MV-4-11 (cell line): ENCODE measurements at places on chromosomes 12 and 14.

- DNase-seq: no peak
These were observed 319.1 kb downstream of the PPFIA2 start for GRCh38 chr12:81440001-81440400.

GRCh38 chr12:100365411-100365810 lies 8.5 kb downstream of the SLC17A8 start:
- DNase-seq: no peak

- no peak for DNase-seq
These were observed 58.3 kb upstream of the DYRK2 start for GRCh38 chr12:67590149-67590790.

DNA sequence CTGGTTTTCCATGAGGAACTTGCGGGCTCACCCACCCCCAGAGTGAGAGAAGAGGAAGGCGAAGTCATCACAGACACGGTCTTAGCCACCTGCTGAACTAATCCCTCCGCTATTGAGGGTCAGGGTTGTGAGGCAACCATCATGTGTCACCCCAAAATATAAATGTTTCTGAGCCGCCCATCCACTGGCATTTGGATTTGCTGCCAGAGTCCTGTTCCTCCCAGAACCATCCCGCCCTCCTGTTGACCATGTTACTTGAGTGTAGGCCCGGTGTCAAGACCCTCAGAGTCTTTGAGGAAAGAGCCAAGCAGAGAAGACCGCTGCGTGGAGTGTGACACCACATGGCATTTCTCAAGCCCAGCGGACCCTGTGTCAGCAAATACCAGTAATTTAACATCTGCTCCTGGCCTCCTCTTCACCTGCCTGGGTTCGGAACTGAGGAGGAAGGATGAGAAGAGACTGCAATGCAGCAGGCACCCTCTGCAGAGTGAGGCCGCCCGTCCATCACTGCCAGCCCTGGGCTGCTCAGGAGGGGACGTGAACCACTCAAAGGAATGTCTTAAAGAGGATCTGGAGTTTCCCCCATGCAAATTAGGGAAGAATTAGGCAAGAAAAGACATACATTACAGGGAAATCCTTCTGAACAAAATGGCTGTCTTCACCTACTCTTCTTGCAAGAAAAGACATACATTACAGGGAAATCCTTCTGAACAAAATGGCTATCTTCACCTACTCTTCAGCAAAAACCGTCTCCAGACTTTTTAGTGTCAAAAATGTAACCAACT lies 100.4 kb downstream of the FBXL14 start:
- DNase-seq: peak; percentile 8

GRCh38 chr12:62308201-62308600 lies 48.0 kb downstream of the USP15 start:
- DNase-seq: peak; percentile 20

GRCh38 chr14:51460011-51460410 lies 191.7 kb upstream of the FRMD6 start:
- DNase-seq: no peak

DNA sequence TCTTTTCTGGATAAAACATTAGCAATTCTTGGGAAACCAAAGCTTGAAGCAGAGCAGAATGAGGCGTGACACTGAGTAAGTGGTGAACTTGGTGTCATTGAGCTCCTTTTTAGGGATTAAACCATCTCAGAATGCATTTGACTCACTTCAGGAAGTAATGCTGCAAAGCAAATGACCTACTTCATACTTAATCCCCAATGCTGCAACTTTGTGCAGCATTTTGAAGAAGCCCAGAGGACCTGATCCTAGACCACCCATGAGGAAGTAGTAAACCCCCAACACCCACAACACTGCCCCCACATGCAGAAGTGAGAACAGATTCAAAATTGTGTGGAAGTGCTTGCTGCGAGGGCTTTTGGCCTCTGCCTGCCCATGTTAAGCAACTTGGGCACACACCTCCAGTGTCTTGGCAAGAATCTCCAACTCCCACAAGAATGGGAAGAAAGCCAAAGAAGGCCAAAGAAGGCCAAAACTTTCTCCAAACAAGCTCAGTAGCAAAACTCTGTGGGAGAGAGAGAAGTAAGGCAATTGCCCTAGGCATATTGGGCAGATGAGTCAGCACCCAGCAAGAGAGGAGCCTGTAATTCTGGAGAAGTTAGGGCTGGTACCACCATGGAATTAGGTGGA lies 69.2 kb upstream of the ETV6 start:
- peak; percentile 98 for DNase-seq

GRCh38 chr12:92619730-92620684 lies 82.8 kb upstream of the PLEKHG7 start:
- DNase-seq: peak; percentile 27

DNA sequence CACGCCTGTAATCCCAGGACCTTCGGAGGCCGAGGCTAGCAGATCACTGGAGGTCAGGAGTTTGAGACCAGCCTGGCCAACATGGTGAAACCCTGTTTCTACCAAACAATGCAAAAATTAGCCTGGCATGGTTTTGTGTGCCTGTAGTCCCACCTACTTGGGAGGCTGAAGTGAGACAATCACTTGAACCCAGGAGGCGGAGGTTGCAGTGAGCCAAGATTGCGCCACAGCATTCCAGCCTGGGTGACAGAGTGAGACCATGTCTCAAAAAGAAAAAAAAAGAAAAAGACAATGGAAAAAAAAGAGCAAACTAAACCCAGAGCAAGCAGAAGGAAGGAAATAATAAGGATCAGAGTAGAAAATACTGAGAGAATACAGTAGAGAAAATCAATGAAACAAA lies 5.4 kb downstream of the CHURC1 start:
- DNase-seq: no peak

GRCh38 chr12:67991158-67991557 lies 1.9 kb downstream of the IFNG-AS1 start:
- DNase-seq: no peak

- peak; percentile 50 for DNase-seq
These were observed 270.8 kb upstream of the PPFIA2 start for GRCh38 chr12:82029936-82030335.

- no peak for DNase-seq
These were observed 44.0 kb downstream of the TRAF3 start for GRCh38 chr14:102821252-102821651.

DNA sequence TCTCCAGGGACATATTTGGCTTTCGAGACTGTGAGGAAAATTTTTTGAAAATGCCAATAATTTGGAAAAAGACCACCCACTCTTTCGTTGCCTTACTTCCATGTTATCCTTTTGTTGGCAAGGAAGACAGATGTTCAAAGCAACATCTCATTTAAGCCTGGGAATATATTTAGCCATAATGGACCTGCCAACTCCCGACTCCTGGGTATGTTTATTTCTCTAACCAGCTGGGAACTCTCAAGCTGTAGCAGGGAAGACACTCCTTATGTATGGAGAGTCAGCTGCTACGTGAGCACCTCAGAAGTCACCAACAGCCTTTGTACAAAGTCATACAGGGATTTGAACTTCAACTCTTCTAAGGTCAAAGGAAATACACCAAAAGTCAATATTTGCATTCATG lies 96.5 kb upstream of the DAAM1 start:
- no peak for DNase-seq

DNA sequence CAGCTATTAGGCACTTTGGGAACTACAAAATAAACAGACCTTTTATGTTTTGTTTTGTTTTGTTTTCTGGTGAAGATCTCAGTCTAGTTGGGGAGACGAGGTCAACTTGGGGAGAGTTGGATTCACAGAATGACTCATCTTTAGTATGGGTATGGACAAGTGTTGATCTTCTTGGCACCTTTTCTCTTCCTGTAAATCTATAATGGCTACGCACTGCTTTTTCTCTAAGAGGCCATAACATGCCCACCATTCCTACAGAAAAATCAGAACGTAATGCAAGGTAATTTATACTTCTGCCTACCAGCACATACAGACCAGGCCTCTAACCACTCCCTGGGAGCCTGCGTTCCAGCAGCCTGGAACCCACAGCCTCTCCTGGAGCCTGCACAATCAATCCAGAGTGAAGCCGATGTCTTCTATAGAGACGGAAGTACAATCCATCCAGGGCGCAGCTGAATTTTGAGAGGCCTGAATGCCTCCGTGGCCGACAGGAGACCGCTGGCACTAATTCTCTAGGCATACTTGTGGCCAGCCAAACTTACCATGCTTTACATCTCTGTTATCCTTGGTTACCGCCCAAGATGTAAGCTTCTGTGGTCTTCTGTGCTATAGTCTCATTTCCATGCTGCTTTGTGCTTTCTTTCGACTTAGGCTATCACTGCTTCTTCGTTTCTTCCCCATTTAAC lies 717 bp downstream of the PPHLN1 start:
- DNase-seq: peak; percentile 53

DNA sequence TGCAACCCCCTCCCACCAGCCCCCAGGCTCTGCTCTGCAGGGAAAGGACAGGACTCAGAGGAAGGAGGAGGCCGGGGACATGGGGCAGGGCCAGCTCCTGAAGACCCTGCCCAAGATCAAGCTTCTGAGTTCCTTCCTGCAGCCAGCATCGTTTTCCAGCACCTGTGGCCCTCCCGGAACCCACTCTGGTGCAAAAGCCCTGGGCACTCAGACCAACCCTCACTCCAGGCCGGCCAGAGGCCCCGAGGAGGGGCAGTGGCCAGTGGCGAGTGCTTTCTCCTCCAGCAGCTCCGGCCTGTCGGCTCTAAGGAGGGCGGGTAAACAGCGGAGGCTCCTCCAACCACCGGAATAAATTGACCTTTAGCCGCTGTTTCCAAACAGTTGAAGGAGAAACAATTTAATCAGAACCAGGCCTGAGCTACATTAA lies 10.8 kb downstream of the TMEM179 start:
- no peak for DNase-seq

- DNase-seq: no peak
These were observed 66.3 kb downstream of the CKB start for GRCh38 chr14:103456167-103456835.
